Stimulated activated naive CD8-positive, alpha-beta T cell treated with anti-CD3 and anti-CD28 coated beads, Interleukin-15, amount 100 ng/mL, for 72 hours (primary cell): ENCODE measurements at places on chromosomes 3 and 15.

DNA sequence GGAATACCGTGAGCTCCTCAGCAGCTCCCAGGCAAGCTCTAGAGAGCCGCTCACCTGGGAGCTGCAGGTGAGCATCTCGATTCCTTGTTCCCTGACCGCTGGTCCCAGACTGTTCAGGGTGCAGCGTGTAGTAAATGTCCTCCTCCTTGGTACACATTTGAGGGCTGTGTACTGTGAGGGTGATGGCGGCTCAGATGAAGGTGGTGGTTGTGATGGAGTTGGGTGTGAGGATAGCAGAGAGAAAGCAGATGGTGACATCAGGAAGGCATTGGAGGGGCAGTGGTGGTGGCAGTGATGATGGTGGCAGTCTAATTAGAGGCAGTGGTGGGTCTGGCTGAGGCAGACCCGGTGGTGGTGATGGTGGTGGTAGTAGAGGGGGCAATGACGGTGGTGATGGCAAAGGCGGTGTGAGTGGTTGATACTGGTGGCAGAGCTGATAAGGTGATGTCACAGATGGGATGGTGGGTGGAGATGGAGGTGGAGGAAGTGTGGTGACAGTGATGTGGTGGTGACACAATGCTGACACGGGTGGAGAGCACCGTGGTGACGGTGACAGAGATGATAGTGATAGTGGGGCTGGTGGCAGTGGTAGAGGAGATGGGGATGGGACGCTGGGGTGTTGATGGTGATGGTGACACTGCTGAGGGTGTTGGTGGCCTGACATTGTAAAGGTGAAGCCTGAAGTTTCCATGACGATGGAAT lies at the start of gene DNAJB8:
Gene DNAJB8 (minus strand): TSS at position 51 of the 702 bp plus-strand sequence. CDS start 3,645 bp downstream, outside the sequence.
- DNase-seq: no peak

GRCh38 chr3:142007710-142008399 lies 131.4 kb downstream of the ATP1B3 start:
- DNase-seq: no peak

GRCh38 chr15:48975472-48976419 lies 12.0 kb upstream of the SHC4 start:
- DNase-seq: peak; percentile 77

DNA sequence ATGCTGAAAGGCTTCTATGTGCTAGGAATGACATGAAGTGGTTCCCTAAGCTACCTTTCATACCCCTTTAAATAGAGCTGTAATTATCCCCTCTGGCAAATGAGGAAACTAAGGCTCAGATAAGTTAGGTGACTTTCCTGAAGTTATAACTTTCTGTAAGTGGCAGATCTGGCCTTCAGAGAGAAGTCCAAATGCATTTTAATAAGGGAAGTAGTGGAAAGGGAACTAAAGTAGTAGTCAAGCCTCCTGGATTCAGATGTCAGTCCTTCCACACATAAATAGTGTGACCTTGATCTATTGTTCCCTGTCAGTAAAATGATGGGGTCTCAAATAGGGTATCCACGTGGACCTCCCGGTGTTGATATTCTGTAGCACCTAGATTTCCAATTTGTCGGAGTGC lies 277.7 kb downstream of the EDEM1 start:
- no peak for DNase-seq

- no peak for DNase-seq
These were observed 41.4 kb downstream of the ZPLD1 start for GRCh38 chr3:102476198-102476597.

DNA sequence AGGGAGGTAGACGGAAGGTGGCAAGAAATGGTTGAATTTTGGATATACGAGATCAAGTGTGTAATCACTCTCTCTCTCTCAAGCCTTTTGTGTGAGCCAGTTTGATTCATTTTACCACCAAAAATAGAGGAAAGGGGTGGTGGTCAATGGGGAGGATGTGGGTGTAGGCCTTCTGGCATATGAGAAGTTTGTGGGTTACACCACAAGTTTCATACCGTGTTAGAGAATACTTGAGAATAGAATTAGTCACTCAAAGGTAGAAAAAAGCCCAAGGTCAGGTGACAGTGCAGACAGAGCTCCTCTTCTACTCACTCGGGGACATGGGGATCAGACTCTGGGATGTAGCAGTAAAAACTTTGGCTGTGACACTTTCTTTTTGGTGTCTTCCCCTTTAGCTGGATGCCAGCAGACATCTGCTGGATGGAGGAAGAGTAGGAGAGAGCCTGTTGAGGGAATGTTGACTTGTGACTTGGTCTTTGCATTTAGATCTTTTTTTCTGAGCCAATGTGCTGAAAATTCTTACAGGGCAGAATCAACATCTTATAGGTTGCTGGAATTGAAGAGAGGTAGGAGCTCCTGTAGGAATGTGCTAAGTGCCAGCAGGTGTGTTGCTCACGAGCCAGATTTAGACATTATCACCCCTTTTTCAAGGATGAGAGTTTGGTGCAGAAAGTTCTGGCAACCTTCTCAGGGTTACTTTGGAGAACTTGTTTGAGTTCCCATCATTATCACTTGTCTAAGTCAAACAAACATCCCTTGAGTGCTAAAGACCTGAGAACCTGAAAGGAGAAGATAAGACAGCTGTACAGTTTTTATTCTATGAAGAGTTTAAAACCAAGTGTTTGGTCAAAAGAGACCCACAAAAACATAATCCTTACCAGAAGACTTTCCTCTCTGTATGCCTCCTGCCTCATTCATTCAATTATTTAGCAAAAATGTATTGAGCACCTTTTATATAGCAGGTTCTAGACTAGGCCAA lies 43.9 kb upstream of the RYK start:
- peak; percentile 64 for DNase-seq

DNA sequence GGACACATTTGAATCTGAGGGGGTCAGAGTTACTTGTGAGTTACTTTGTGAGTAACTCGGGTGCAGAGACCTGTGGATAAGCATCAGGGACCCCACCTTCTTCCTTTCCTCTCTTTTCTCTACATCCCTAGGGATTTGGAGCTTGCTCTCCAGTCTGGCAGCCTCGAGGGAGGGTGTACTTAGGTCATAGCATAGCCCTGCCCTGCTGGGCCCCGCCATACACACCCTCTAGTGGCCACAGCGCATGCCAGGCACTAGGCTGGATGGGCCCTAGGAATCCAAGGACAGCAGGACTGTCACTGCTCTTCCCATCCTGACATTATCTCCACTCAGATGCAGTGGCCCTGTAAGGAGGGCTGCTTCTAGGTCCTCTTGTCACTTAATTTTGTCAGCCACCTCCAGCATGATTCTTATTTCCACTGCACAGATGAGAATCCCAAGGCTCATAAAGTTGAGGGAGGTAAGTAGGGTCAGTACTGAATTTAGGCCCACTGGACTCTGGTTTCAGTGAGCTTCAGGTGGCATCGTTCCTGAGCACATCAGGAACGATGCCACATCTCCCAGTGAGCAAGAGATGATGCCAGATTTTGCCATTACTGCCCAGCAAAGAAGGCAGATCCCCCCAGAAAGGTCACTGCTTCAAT lies 3.6 kb upstream of the SMAD6 start:
- no peak for DNase-seq
